ENCODE measurements at places on chromosomes 4 and X. TPM values are rescaled to one million over a fixed set of nuclear protein-coding genes. Genes with fewer than 3 reads are reported as not detected.

SPACA5 gene
- total RNA-seq = not detected

UBE2K gene
- total RNA-seq = 37.2 TPM

CFAP47 gene
- total RNA-seq = not detected

CXCL3 gene
- 21.2 TPM for total RNA-seq

IL1RAPL2 gene
- total RNA-seq = not detected

NEIL3 gene
- 3.3 TPM for total RNA-seq

KCTD8 gene
- 0.35 TPM for total RNA-seq

NUDT10 gene
- total RNA-seq = 1.4 TPM

GRID2 gene
- not detected for total RNA-seq

COL4A5 gene
- 40.1 TPM for total RNA-seq

CXCL10 gene
- total RNA-seq = 12.7 TPM

ZNF827 gene
- 23.9 TPM for total RNA-seq

NWD2 gene
- total RNA-seq = not detected

SH3BGRL gene
- 132 TPM for total RNA-seq

MAN2B2 gene
- 58.0 TPM for total RNA-seq

RASSF6 gene
- not detected for total RNA-seq

SPANXA1 gene
- total RNA-seq = not detected

CABS1 gene
- not detected for total RNA-seq

NEXMIF gene
- total RNA-seq = under 0.01 TPM

All from glomerular endothelial cell (primary cell).